PC-9 (cell line): ENCODE measurements at places on chromosomes 2 and 18. TPM values are rescaled to one million over a fixed set of nuclear protein-coding genes. Genes with fewer than 3 reads are reported as not detected.

The SAG gene
- not detected in 2 replicates for total RNA-seq

- DNase-seq = no peak
Measured at GRCh38 chr18:35010993-35011392, 30.2 kb upstream of the MAPRE2 start.

- DNase-seq = no peak
Measured at GRCh38 chr2:159110784-159111183, 142.3 kb downstream of the TANC1 start.

- no peak for DNase-seq
Measured at GRCh38 chr2:46010925-46011490, 286.2 kb upstream of the EPAS1 start.

- DNase-seq = no peak
Measured at GRCh38 chr2:224309176-224309575, 92.7 kb downstream of the FAM124B start.

DNA sequence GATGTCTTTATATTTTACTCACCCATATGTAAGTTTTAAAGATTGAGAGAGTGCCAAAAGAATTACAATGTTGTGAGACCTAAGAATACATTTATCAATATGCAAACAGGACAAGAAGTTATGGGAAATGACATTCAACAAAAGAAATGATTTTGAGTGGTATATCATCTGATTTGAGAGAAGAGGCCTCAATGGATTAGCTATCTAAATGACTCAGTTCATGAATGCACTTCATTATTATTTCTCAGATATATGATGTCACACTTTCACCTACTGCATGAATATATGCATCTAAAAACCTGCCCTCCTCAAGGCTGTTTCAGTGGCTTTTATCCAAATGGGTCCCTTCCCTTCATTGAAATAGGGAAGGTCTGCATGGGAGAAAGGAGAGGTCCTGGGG is 128.3 kb upstream of the LYPD1 start:
- DNase-seq = no peak

- DNase-seq = no peak
Measured at GRCh38 chr2:15570104-15570503, 9.0 kb upstream of the NBAS start.
